ENCODE measurements at places on chromosomes 7 and 10. TPM values are rescaled to one million over a fixed set of nuclear protein-coding genes. Genes with fewer than 3 reads are reported as not detected.

DNA sequence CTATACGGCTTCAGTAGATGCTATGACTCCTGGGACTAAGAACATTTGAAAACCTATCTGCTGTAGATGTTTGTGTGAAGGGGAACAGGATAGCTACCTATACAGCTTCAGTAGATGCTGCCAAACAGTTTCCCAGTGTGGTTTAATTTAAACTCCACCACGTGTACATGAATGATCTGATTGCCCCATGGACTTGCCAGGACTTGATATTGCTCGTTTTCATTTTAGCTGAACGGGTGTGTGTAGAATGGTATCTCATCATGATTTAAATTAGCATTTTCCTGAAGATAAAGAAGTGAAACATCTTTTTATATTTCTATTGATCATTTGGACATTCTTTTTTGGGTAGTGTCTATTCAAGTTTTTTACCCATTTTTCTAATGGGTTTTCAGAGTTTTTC, 77.8 kb upstream of the PIP4K2A start:
- DNase-seq = no peak

- no peak for DNase-seq
Observed at GRCh38 chr10:11168423-11169090, 150.9 kb downstream of the CELF2 start.

DNA sequence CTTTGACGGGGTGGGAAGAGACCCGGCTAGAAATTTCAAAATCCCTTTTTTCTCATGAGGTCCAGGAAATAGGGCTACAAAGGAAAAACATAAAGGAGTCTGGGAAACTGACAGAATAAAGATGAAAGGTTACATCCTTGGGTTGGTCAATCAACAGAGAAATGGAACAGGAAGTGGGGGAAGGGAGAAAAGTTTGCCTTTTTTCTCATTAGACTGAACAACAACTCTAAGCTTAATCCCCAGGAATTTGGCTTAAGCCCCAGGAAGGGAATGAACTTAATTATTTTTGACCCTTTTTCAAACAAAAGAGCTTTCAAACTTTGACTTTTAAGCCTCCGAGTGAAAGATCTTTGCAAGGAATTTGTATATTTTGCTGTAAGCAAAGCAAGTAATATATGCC, 32.7 kb downstream of the LGI1 start:
- no peak for DNase-seq

The HTRA1 gene
- 45.0 TPM for total RNA-seq

The SUN3 gene
- total RNA-seq = not detected

DNA sequence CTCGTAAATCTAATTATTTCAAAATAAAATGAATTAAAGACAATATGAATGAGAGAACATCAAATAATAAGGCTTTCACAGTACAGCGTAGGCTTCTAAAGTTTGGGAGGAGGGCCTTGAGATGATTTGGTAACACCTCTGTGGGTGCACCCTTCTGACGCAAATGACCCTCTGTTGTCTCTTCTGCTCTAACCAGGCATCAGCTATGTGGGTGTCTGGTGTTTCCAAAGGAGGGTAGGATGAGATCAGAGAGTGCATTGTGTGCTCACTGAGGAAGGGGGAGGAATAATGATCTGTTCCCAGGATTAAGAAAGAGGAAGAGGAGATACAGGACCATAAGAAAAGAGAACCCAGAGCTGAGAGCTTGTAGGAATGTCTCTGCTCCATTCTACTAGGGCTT, 420.4 kb downstream of the SDK1 start:
- DNase-seq = no peak

The CTAGE8 gene
- 0.49 TPM for total RNA-seq

The HOGA1 gene
- total RNA-seq = 12.6 TPM

Data from right cardiac atrium (tissue), 5 donors.